ENCODE measurements at places on chromosomes 16 and 17.
A peak's percentile ranks its signal among the peaks of the same experiment; 100 is the strongest.

GRCh38 chr16:16041196-16041892 is 91.9 kb downstream of the ABCC1 start:
- H3K27ac ChIP-seq = no peak overlapping the region
- H3K27me3 ChIP-seq = no peaks in the 10 kb centered on the region
- no peaks in the 10 kb centered on the region for H3K4me1 ChIP-seq
- no peak overlapping the region for H3K4me3 ChIP-seq

DNA sequence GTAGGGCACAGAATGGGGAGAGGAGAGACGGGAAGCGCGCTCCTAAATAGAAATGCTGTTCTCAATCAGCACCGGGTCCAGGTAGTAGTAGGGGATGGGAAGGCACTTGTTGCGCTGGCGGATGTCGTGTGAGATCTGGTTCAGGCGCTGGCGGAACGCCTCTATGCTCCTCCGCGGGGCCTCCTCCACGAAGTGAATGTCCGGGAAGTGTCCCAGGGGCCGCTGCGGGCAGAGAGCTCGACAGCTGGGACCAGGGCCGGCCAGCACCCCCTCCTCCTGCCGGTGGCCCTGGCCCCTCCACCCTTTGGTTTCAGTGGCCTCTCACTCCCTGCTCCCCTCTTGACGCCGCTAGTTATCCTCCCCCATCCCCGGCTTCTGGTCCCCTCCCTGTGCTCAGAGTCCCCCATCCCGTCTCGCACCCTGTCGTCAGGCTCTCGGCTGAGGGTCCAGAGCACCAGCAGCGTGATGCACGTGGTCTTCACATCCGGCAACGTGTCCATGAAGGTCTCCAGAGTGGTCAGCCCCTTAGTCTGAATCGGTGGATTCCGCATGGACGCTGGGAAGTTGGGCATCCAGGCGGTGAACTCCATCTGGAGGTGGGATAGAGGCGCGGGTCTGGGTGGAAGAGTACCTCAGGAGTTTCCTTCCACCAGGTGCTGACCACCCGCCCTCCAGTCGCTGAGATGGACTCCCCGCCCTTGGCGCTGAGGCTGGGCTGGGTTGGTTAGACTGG is 14.6 kb downstream of the ALOX12B start:
- no peaks in the 10 kb centered on the region for H3K36me3 ChIP-seq
- no peak for DNase-seq

DNA sequence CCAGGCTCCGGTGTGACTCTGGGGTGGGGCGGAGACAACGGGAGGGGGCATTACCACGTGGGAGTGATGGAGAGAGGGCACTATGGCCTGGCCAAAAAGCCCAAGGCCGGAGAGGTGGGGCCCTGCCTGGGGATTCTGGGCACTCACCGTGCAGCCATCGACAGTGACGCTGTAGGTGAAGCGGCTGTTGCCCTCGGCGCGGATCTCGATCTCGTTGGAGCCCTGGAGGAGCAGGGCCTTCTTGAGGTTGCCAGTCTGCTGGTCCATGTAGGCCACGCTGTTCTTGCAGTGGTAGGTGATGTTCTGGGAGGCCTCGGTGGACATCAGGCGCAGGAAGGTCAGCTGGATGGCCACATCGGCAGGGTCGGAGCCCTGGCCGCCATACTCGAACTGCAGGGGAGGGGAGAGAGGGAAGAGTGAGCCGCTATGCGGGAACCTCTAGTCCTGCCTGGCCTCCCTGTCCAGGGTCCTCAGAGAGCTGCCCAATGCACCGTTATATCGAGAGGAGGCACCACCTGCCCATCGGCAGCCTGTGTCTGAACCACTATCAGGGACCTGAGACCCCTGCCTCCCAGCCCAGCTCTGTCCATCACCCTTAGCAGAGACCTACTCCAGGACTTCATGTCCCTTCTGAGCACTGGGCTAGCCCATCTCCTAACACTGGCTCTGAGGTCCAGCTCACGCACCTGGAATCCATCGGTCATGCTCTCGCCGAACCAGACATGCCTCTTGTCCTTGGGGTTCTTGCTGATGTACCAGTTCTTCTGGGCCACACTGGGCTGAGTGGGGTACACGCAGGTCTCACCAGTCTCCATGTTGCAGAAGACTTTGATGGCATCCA is 15.6 kb downstream of the COL1A1 start:
- no peaks in the 10 kb centered on the region for H3K27me3 ChIP-seq
- H3K4me3 ChIP-seq = no peak overlapping the region
- H3K36me3 ChIP-seq = no peaks in the 10 kb centered on the region
- no peaks in the 10 kb centered on the region for H3K4me1 ChIP-seq
- no peak for DNase-seq

DNA sequence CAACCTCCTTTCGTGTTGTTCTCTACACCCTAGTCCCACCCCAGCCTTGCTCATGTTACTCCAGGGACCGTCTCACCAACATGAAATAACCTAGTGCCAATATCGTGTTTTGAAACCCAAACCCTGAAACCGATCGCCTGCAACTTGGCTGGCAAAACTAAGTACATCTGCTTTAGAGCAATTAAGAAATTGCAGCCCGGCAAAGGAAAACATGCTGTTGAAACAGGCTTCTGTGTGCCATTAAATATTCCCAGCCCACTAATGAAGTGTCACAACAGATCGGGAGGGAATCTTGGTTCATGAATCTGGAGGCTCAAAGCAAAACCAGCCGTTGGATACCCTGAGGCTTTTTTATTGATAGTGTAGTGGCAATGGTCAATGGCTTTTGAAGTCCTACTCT is 48.3 kb upstream of the GPR139 start:
- no peak for DNase-seq
- no peaks in the 10 kb centered on the region for H3K36me3 ChIP-seq
- no peak overlapping the region for H3K27ac ChIP-seq
- no peak overlapping the region for H3K4me3 ChIP-seq
- no peaks in the 10 kb centered on the region for H3K4me1 ChIP-seq

GRCh38 chr17:21551081-21551881 is 141.0 kb upstream of the KCNJ18 start:
- no peaks in the 10 kb centered on the region for H3K27me3 ChIP-seq
- H3K4me1 ChIP-seq = peaks cover 5% of the 10 kb centered on the region
- H3K4me3 ChIP-seq = peak overlapping the region; percentile 67

- no peaks in the 10 kb centered on the region for H3K27me3 ChIP-seq
- H3K36me3 ChIP-seq = no peaks in the 10 kb centered on the region
- H3K4me3 ChIP-seq = no peak overlapping the region
Observed at GRCh38 chr17:71409712-71410111, 711.1 kb upstream of the SOX9 start.

Measured in uterus (tissue), 4 donors.